ENCODE measurements at places on chromosomes 6 and 20.

DNA sequence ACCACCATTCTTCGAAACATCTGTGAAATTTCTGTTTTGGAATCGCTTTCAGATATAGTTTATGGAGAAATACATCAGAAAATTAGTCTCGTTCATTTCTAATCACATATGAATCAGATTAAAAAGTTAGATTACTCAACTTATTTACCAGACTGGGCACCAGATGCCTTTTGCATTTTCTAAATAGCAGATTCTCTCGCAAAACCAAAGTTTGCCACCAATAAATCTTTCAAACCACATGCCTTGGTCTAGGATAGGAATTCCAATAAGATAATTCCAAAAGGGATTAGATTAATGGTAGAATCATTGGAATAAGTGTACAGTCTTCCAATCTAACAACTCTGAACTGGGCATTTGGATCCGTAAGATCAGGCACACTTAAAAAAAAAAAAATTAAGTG is 160.4 kb upstream of the TAB2 start:
- no peak overlapping the region for H3K4me3 ChIP-seq
- H3K27ac ChIP-seq, result no peak overlapping the region
- no peaks in the 10 kb centered on the region for H3K27me3 ChIP-seq
- H3K36me3 ChIP-seq, result no peaks in the 10 kb centered on the region

GRCh38 chr20:64265201-64265600 is 9.7 kb downstream of the PCMTD2 start:
- no peak for DNase-seq
- peaks cover 30% of the 10 kb centered on the region for H3K4me1 ChIP-seq
- no peak overlapping the region for H3K4me3 ChIP-seq
- no peak overlapping the region for H3K27ac ChIP-seq
- H3K27me3 ChIP-seq, result no peaks in the 10 kb centered on the region
- H3K36me3 ChIP-seq, result no peaks in the 10 kb centered on the region

GRCh38 chr6:134185277-134185676 is 132.6 kb downstream of the SGK1 start:
- H3K36me3 ChIP-seq, result no peaks in the 10 kb centered on the region
- H3K4me1 ChIP-seq, result peaks cover 4% of the 10 kb centered on the region
- no peak overlapping the region for H3K4me3 ChIP-seq
- DNase-seq, result no peak
- no peak overlapping the region for H3K27ac ChIP-seq

GRCh38 chr20:38143646-38144554 is 21.2 kb downstream of the TGM2 start:
- no peaks in the 10 kb centered on the region for H3K27me3 ChIP-seq
- no peak overlapping the region for H3K27ac ChIP-seq
- no peak for DNase-seq
- peaks cover 16% of the 10 kb centered on the region for H3K4me1 ChIP-seq
- H3K36me3 ChIP-seq, result no peaks in the 10 kb centered on the region
- H3K4me3 ChIP-seq, result no peak overlapping the region

DNA sequence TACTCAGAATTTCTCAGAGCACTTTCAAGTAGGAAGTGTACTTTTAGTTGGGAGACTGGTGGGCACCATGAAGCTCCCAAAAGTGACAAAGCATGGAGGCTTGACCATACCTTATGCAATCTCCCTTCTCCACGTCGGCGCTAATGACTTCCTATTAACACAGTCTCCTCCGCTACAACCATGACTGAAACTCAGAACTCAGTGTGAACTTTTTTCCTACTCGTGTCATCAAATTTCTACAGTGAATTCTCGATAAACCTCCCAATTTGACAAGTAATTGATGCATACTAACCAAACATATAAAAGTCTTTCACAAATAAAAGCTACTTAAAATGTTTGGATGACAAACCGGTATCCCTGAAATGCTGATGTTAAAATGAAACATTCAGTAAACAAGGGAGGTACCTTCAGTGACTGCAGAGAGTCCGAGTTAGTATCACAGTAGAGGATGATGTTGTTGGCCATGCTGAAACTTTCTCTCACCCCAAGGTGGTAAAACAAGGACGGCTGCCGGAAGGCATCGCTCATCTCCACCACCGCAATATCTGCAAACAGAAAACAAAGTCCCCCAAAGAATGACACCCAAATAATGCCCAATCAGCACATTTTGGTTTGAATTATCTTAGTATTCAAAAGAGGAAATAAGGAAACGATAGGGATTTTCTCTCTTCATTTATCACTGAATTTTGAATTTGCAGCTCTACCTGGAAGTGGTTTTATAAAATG is 72.1 kb downstream of the MAP3K5 start:
- no peak overlapping the region for H3K4me3 ChIP-seq
- DNase-seq, result no peak
- no peaks in the 10 kb centered on the region for H3K36me3 ChIP-seq
- peaks cover 14% of the 10 kb centered on the region for H3K4me1 ChIP-seq
